Body of pancreas (tissue), 4 donors: ENCODE measurements at places on chromosomes 13 and 19. TPM values are rescaled to one million over a fixed set of nuclear protein-coding genes. Genes with fewer than 3 reads are reported as not detected.

GRCh38 chr13:110301606-110302553 lies 5.1 kb downstream of the COL4A1 start:
- H3K4me3 ChIP-seq, result no peak overlapping the region
- no peaks in the 10 kb centered on the region for H3K36me3 ChIP-seq
- no peaks in the 10 kb centered on the region for H3K27me3 ChIP-seq
- DNase-seq, result no peak
- no peak overlapping the region for H3K27ac ChIP-seq
- H3K4me1 ChIP-seq, result peaks cover 34% of the 10 kb centered on the region

DNA sequence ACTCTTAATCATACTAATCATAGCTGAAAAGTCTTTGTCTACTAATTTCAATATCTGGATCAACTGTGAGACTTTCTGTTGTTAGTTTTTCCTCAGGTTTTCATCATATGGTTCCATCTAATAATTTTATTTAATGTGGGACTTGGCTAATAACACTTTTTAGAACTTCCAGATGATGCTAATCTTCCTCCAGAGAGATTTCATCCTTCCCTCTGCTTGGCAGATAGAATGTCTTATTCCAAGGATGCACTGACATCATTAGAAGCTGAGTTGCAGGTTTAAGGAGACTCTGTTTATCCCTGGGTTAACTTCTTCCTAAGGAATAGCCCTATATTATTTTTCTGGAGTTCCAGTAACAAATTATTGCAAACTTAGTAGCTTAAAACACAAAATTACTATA lies 325.6 kb downstream of the COG6 start:
- no peaks in the 10 kb centered on the region for H3K4me1 ChIP-seq
- DNase-seq, result no peak
- H3K4me3 ChIP-seq, result no peak overlapping the region
- H3K27me3 ChIP-seq, result no peaks in the 10 kb centered on the region
- H3K27ac ChIP-seq, result no peak overlapping the region

PLPPR3 gene
- total RNA-seq, result not detected

C19orf85 gene
- total RNA-seq, result not detected

RNF113B gene
- not detected for total RNA-seq

PSG11 gene
- not detected for total RNA-seq
